ENCODE measurements at places on chromosomes 7 and 10.

- no peak for DNase-seq
Observed at GRCh38 chr7:80263333-80263732, 128.7 kb downstream of the GNAI1 start.

- no peak for DNase-seq
Observed at GRCh38 chr10:78915190-78915518, 153.6 kb upstream of the ZMIZ1 start.

- no peak for DNase-seq
Observed at GRCh38 chr10:116138897-116139296, 134.1 kb downstream of the GFRA1 start.

GRCh38 chr7:54811041-54811845 lies 52.2 kb upstream of the SEC61G start:
- no peak for DNase-seq

Data from pulmonary artery endothelial cell (primary cell).